CD4-positive, alpha-beta T cell treated with Interleukin-6 for 4 hours (primary cell): ENCODE measurements at places on chromosomes 4 and X.

- no peak for DNase-seq
Observed at GRCh38 chr4:113603911-113604310, 157.6 kb downstream of the CAMK2D start.

GRCh38 chrX:22088326-22088725 is 56.2 kb downstream of the PHEX start:
- DNase-seq: no peak

GRCh38 chr4:17320046-17320445 is 191.8 kb downstream of the QDPR start:
- DNase-seq: no peak

- no peak for DNase-seq
Observed at GRCh38 chr4:168491563-168491962, 5.3 kb upstream of the PALLD start.

DNA sequence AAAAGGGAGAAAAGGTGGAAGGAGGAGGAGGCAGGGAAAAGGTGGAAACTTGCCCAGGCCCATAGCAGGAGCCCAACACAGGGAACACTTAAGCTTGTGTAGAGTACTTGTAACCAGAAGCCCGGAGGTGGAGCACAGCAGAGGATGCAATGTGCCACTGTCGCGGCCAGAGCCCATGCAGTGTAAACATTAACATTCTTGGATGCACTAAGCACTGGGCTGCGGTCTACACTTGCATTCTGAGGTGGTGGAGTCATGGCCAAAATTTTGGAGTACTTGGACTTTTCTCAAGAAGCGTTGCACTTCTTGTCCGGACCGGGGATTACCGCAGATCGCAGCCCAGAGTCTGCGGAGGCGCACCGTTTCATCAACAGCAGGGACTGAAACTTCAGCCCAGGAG is 4.5 kb upstream of the RHOXF1 start:
- DNase-seq: no peak

GRCh38 chr4:54185044-54185780 is 43.9 kb upstream of the PDGFRA start:
- DNase-seq: no peak

- DNase-seq: no peak
Observed at GRCh38 chr4:110970642-110971041, 347.8 kb upstream of the PITX2 start.

DNA sequence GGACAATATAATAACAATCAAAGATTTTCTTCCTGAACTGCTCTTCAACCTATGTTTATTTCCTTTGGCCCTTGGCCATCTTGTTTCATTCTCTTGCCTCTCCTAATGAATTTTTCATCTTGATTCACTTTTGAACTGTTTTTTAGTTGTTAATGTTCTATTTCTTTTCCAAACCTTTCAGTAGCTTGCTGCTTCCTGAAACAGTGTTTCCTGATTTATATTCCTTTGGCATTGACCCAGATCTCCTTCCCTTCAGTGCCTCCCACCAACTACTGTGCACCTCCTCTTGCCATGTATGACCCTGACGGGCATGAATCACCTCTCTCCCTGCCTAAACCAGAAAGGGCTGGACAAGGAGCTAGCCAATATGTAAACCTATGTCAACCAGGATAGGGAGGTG is 25.6 kb upstream of the SPP1 start:
- no peak for DNase-seq

- DNase-seq: no peak
Observed at GRCh38 chrX:68983004-68983857, 154.4 kb downstream of the EFNB1 start.

DNA sequence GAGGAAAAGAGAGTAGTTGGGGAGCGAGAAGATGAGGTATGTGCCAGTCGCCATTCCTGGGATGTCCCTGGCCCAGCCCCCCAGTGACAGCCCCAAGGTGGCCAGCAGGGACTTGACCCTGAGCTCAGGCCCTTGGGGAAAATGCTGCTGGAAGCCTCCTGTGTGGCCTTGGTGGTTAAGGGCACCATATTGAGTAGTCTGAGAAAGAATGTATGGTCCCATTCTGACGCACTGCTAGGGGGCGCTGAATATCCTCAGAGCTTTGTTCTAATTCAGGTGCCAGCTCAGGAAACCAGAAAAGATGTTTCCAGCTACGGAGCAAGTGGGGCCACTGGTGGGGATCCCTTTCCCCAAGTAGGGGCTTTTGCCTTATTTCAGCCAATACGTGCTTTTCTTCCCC is 14.0 kb upstream of the UBA6 start:
- no peak for DNase-seq

- peak; percentile 7 for DNase-seq
Observed at GRCh38 chrX:34300871-34301270, 168.8 kb upstream of the FAM47A start.

DNA sequence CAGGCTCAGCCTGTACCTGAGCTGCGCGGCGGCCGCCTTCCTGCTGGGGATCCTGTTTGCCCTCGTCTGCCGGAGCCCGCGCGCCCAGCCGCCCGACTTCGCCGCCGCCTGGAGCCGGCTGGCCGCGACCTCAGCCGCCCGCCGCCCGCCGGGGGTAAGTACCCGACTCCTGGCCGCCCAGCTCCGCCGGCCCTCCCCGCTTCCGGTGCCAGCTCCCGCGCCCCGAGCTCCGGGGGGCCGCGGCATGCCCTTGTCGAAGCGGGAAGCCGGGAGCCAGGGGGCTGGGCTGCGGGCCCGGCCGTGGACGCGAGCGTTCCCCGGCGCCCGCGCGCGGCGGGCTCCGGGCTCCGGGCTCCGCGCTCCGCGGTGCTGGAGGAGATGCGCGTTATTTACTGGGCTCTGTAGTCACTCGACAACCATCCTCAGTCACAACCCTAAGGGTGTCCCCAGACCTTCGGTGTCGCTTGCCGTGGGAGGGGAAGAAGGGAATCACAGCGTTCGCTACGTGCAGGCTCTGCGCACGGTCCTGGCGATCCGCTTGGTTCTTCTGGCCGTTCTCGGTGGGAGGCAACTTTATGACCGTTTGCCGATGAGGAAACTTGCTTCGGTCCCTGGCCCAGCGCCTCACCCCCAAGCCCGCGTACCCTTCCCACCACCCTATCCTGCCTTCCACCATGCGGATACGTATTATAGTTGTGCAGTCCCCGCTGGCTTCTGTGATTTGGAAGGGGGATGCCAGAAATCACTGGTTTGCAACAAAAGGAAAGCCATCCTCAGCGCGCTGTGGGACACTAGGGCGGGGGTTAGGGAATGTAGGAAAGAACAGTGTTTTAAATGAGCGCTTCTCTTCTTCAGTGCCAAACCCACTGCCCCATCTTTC is 944 bp downstream of the SNX25 start:
- peak; percentile 58 for DNase-seq

- no peak for DNase-seq
Observed at GRCh38 chr4:72218953-72219352, 187.2 kb downstream of the NPFFR2 start.

DNA sequence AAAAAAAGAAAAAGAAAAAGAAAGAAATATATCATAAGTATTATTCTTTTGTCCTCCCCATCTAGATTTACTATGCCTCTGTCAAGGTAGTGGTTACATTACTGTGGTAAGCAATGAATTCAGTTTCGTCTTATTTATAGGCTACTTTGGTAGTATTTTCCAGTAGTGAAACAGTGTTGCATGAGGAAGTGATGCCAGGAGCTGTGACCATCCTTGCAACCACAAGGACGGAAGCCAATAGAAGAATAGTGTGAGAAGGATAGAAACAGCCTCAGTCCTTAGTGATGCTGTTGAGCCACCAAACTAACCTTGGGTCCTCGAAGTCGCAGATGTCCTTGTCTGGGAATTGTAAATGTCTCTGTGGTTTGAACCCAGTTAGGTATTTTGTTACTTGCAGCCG is 328.5 kb downstream of the PPP3CA start:
- peak; percentile 11 for DNase-seq

DNA sequence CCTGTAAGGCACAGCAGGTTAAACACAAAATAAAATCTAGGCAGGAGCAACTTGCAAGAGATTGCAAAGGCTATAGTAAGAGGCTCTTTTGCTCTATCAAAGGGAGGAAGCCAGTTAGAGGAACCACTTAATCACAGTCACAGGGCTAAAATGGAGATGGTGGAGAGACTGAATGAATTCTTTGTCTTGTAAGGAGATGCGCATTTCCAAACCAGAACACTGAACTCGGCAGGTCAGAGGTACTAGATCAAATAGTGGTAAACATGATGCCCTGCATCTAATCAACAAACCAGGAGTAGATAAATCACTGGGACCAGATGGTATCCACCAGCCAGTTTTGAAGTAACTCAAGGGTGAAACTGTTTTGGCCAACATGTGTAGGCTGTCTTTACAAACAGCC is 55.8 kb downstream of the GPC4 start:
- no peak for DNase-seq

GRCh38 chr4:41339812-41340809 is 83.4 kb downstream of the UCHL1 start:
- no peak for DNase-seq

- no peak for DNase-seq
Observed at GRCh38 chrX:117094149-117094548, 631.4 kb upstream of the CT83 start.

GRCh38 chr4:43496188-43496587 is 603.7 kb downstream of the GRXCR1 start:
- DNase-seq: no peak

GRCh38 chr4:184613405-184613804 is 35.8 kb downstream of the CASP3 start:
- DNase-seq: no peak

GRCh38 chrX:3226087-3226486 is 120.4 kb downstream of the MXRA5 start:
- DNase-seq: no peak

GRCh38 chr4:142713282-142714030 is 132.6 kb downstream of the INPP4B start:
- no peak for DNase-seq

GRCh38 chr4:143046454-143046853 is 138.3 kb upstream of the USP38 start:
- DNase-seq: no peak

DNA sequence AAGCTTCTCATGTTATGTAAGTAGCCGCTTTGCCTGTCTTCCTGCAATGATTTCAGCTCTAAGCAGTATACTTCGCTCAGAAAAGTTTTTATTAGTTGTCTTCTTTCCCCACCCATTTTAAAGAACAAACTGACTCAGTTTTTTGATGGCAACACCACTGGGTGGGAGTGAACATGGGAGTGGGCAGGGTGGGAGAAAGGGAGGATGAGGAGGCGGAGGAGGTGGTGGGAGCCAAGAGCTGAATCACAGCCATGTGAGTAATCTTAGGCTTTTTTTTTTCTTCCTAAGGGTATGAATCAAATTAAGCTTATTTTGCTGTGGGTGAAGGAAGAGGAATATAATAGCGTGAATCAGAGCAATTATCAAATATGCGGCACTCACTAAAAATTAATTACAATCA is 574.3 kb upstream of the DIPK2B start:
- no peak for DNase-seq

GRCh38 chrX:148270499-148270898 is 229.9 kb upstream of the AFF2 start:
- no peak for DNase-seq

DNA sequence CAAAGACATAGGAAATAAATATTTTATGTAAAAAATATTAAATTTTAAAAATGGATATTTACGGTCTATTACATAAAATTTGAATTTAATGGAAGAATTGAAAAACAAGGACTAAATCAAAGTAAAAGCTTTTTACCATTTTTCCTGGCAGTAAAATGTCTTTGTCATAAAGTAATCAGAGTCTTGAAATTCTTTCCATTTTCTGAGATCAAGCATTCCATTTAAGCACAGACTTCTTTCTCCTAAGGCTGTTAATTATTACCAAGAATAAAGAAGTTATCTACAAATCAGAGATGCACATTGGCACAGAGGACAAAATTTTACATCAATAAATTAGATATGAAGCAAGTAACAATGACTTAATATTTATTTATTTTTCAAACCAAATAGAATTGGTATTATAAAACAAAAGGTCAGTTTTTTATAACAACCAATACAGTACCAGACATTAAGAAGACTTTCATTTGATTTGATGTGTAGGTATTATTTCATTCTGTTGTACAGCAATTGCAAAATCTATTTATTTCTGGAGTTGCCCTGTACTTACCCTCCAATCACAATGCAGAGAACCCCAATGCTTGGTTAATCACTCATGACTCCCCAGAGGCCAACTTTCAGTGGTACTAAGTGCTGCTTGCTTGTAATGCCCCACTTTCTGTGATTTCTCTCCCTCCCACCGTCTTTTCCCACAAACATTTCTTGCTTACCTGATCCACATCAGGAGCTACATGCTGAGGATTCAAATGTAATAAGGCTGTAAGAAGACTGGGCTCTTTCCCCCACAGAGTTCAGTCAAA is 254.6 kb downstream of the GASK1B start:
- DNase-seq: no peak

DNA sequence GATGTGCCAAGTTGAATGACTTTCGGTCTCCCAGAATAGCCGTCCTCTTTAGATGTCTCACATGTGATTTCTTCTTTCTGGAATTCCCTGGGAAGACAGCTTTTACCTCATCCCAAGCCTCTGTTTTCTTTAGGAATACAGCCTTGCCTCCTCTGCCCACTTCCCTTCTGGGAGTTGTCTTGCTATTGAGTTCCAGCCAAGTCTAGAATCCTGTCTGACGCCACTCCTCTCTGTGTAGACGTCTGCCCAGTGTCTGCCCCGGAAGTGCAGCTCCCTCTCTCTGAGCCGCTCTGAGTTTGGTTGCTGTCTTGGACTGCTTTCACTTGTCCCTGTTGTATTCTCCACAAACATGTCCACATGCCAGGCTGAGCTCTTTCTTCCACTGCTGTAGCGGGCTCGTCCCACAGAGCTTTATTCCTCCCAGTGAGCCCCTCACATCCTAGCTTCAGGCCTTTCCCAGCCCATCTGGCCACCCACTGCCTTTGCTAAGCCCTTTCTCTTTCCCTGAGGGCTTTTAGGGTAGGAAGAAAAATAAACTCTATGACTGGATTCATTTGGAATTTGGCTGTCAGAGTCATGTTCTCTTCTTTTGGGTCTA is 9.0 kb upstream of the IGFBP7 start:
- no peak for DNase-seq

- DNase-seq: peak; percentile 15
Observed at GRCh38 chrX:150692296-150692695, 900 bp upstream of the MTMR1 start.

- no peak for DNase-seq
Observed at GRCh38 chr4:79854856-79855502, 218.1 kb downstream of the ANTXR2 start.

DNA sequence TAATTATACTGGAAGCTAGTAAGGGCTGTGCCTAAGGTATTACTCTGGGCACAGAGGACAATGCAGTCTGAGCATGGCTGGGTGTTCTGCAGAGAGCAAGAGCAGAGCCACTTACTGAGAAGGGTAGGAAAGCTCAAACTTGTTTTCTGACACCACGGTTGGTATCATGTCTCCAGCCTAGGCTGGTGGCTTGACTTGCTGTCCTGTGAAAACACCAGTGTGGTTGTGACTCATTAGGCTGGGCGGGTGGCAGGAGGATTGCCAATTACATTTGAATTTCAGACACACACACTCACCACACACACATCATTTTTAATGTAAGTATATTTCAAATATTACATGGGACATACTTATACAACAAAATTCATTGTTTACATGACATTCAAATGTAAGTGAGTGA is 19.7 kb upstream of the MTM1 start:
- DNase-seq: peak; percentile 16

GRCh38 chr4:89283226-89284009 is 24.2 kb downstream of the GPRIN3 start:
- DNase-seq: peak; percentile 43
